DMS79 treated with DMSO at 0.1 percent for 48 hours (cell line): ENCODE measurements at places on chromosomes 2 and 18.

DNA sequence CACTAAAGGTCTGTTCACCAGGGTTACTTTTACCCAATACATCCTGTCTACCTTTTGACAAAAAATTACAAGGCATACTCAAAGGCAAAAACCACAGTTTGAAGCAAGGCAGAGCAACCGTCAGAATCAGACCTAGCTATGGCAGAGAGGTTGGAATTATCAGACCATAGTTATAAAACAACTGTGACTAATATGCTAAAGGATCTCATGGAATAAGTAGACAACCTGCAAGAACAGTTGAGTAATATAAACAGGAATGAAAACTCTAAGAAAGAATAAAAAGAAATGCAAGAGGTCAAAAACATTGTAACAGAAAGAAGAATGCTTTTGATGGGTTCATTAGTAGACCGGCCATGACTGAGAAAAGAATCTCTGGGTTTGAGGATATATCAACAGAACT lies 318.8 kb upstream of the KCNH7 start:
- DNase-seq, result no peak

DNA sequence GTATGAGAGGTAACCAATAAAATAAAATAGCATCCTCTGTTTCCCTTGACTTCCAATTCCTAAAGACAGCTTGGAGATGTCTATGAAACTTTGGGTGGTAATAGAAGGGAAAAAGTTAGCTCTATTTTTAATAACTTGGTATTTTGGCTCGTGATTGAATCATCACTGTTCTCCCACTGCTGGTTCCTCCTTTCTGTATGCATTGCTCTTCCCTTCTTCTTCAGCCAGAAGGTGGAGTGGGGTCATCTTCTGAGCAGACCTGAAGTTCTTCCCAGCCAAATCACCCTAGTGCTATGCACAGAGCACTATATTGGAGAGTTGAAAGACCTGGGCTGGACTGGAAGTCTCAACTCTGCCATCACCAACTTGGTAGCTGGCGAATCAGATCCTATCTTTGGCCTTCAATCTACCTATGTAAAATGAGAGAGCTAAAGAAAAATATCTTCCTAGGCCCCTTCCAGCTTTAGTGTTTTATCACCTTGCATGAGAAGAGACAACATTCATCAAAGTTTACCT lies 54.1 kb downstream of the CPO start:
- no peak for DNase-seq

DNA sequence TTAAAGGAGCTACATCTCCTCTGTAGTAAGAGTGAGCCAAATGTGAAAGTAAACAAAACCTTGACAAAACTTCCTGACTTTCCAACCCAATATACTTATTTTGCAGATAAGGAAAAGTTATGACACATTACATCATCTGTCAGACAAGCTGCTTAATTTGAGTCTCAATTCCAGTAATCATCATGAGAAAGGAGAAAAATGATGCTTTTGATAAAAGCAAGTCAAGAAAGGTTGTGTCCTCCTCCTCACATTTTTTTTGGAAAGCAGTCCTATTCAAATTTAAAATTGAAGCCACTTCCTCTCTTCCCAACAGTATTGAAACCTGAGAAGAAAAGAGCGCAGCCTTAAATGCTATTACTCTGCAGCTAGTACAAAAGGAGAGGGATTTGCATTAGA lies 519.6 kb downstream of the LRP1B start:
- no peak for DNase-seq

- DNase-seq, result no peak
Observed at GRCh38 chr18:3002732-3003131, 10.2 kb downstream of the LPIN2 start.

- no peak for DNase-seq
Observed at GRCh38 chr18:58362027-58362575, 266.8 kb downstream of the ALPK2 start.

DNA sequence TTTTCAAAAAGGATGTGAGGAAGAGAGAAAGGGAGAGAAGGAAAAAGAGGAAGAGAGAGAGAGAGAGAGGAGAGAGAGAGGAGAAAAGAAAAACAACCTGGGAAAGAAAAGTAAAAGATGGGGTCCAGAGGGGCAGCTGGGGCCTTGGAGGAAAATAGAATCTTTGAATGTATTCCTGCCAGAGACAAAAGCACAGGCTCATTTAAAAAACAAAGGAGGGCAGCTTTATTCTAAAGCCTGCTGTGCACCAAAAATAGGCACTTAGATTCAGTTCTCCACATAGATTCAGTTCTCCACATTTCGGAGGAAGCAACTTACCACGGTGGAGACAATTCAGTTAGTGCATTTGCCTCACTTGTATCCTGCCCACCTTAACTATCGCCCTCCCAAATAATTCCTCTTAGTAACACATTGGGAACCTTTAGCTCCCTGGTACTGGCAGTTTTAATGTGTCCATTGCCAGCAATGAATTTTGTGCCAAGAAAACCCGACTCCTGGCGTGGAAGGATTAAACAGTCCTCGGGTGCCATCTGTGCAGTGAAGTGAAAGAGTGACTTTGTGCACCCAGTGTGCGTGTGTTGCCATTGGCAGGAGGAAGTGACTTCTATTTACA lies 71.3 kb downstream of the DPP4 start:
- no peak for DNase-seq

- DNase-seq, result no peak
Observed at GRCh38 chr2:120546048-120546864, 189.4 kb upstream of the GLI2 start.

DNA sequence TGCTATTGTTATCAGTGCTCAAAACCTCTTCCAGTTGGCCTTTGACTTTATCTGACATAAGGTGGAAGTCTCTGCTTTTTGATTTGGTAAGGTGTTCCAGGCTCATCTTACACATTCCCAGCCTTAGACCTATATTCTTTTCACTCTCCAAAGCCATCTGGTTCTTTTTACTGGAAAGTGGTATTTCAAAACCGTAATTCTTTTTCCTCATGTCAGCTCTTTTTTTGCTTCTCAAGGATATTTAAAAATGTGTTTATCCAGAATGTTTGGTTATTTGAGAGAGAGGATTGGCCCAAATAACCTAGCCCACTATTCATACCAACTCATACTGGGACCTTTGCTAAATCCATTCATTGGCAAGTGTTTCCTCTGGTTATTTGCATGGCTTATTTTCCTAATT lies 411.2 kb upstream of the PIK3C3 start:
- no peak for DNase-seq

DNA sequence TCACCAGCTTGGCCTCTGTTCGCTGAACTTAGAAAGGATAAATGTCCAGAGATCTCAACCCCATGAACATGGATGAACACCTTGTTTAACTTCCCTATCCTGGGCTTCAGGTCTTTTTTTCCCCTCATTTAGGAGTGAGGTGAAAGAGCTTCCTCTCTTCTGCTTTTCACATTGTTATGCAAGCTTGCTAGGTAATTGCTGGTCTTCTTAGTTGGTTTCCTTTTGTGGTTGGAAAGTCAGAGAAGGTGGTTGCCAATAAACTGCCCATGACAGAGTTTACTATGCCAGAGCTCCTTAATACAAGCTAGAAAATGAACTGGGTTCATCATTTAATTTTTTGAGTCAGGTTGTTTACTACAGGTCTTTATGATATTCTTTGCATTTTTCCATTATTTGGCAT lies 16.6 kb downstream of the SLC9A4 start:
- DNase-seq, result no peak

GRCh38 chr2:239549711-239550255 lies 149.0 kb upstream of the HDAC4 start:
- no peak for DNase-seq

GRCh38 chr18:31386741-31387140 lies 10.2 kb downstream of the DSG4 start:
- DNase-seq, result no peak

GRCh38 chr2:151789055-151789834 lies 39.0 kb downstream of the ARL5A start:
- DNase-seq, result no peak

GRCh38 chr2:166144071-166144470 lies 16.3 kb upstream of the SCN1A start:
- DNase-seq, result no peak

DNA sequence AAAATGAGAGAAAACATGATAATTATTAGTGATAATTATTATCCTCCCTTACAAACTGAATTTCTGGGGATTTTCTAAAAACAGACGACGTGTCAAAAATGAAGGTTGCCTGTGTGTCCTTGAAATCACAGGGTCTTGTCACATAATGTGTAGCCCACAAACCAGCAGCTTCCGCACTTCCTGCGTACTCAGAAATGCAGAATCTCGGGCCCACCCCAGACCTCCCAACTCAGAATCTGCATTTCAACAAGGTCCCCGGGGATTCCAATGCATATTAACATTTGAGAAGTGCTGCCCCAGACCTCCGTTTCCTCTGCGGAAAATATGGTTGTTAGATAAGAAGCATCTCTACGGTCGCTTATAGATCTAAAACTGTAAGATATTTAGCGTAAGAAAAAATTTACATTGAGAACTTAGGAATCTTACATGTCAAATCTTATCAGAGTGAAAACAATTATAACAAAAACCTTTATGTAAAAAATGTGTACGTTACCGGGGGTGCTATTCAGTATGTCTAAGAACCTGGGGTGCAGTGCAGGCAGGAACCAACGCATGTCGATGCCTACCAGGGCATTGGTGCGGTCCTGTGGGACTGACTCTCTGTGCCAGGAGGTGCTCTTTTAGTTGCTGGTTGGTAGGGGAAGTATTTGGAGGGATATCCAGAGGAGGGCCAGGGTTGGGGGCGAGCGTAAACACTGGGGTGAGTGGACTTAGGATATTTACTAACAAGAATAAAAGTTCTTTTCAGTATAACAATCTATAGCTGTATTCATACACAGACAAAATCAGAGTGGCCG lies 15.2 kb downstream of the CDKL4 start:
- no peak for DNase-seq

GRCh38 chr2:207491086-207491485 lies 38.7 kb upstream of the CREB1 start:
- no peak for DNase-seq

GRCh38 chr2:96554293-96555145 lies 18.0 kb downstream of the ARID5A start:
- peak; percentile 3 for DNase-seq

- DNase-seq, result no peak
Observed at GRCh38 chr2:203948733-203949132, 12.2 kb downstream of the ICOS start.

GRCh38 chr2:150357770-150358467 lies 129.5 kb downstream of the RND3 start:
- no peak for DNase-seq

- DNase-seq, result no peak
Observed at GRCh38 chr18:30106356-30106755, 936.2 kb downstream of the DSC3 start.

DNA sequence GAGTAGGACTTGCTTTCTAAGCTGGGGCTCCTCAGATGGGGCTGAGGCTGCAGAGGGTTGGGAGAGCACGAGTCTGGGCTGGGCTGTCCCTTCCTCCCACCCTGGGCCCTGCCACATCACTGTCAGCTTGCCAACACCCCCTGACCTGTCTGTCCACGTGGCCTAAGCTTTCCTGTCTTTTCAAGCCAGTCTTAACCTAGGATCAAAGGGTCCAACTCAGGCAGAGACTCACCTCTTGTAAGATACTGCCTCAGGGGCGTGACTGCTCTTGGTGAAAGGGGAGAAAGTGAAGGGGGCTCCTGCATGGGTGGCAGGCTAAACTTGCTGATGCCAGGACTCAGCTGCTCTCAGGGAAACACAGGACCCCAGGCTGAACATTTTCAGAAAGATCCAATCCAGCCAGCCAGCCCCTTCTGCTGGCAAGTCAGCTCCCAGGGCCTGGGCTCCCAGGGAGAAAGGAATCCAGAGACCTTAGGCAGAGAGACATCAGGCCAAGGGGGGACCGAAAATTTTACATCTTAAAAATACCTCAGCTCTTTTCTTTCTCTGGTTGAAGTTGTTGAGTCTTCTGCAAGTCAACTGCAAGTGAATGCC lies 144.2 kb upstream of the ID2 start:
- no peak for DNase-seq

DNA sequence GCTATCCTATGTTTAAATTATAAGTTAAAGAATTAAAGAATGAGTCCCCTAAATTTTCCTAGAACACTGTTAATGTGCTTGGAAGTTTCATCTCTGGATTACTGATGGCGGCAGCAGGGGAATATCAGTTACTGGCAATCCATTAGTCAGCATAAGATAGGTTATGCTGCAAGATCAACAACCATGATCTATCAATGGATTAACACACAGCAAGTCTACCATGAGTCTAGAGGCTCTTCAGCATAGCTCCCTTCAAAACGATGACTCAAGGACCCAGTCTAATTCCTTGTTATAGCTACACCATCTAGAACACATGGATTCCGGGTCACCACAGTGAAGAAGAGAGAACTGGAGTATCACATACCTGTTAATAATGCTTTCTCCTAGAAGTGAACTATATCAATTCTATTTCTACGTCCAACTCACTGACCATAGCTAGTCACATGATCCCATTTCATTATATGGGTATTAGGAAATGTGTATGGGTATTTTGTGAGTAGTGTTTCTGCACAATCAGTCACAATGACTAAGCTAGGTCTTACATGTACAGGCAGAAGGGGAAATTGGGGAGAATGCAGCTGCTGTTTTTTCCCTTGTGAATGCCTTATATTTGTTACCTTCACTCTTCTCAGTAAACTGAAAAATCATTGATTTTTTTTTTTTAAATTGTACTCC lies 108.3 kb upstream of the MAPRE2 start:
- DNase-seq, result no peak

DNA sequence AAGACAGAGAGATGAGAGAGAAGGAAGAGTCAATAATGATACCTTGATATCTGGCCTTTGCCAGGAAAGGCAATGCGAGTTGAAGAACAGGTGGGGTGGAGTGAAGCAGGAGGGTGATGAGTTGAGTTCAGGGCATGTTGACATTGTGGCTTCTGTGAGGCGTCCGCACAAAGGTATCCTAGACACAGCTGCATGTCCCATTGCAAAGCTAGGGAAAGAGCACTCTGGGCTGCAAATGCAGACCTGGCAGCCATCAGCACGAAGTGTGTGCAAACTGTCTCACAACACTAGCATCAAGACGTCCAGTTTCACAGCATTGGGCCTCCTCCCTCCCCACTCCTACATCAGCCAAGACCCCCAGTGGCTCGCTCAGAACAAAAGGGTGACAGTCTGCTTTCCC lies 36.1 kb downstream of the TEX51 start:
- DNase-seq, result no peak

- DNase-seq, result no peak
Observed at GRCh38 chr2:126839796-126840195, 58.9 kb upstream of the TEX51 start.
